ENCODE measurements at places on chromosomes 7 and 10. TPM values are rescaled to one million over a fixed set of nuclear protein-coding genes. Genes with fewer than 3 reads are reported as not detected.
A peak's percentile ranks its signal among the peaks of the same experiment; 100 is the strongest.

IFIT1 gene
- total RNA-seq = 0.41 TPM

CYP2C19 gene
- total RNA-seq = not detected

SPDYE16 gene
- not detected for total RNA-seq

CYP26A1 gene
- total RNA-seq = not detected

MYPN gene
- total RNA-seq = not detected

FAM131B gene
- total RNA-seq = 0.50 TPM

HPS1 gene
- total RNA-seq = 59.2 TPM

ASB4 gene
- total RNA-seq = not detected

GIMAP1 gene
- total RNA-seq = 2.7 TPM

HSPA14 gene
- total RNA-seq = 58.5 TPM

CRHR2 gene
- not detected for total RNA-seq

CPA5 gene
- total RNA-seq = 1.0 TPM

NUP205 gene
- 128 TPM for total RNA-seq

PTF1A gene
- not detected for total RNA-seq

CTAGE15 gene
- total RNA-seq = not detected

DNA sequence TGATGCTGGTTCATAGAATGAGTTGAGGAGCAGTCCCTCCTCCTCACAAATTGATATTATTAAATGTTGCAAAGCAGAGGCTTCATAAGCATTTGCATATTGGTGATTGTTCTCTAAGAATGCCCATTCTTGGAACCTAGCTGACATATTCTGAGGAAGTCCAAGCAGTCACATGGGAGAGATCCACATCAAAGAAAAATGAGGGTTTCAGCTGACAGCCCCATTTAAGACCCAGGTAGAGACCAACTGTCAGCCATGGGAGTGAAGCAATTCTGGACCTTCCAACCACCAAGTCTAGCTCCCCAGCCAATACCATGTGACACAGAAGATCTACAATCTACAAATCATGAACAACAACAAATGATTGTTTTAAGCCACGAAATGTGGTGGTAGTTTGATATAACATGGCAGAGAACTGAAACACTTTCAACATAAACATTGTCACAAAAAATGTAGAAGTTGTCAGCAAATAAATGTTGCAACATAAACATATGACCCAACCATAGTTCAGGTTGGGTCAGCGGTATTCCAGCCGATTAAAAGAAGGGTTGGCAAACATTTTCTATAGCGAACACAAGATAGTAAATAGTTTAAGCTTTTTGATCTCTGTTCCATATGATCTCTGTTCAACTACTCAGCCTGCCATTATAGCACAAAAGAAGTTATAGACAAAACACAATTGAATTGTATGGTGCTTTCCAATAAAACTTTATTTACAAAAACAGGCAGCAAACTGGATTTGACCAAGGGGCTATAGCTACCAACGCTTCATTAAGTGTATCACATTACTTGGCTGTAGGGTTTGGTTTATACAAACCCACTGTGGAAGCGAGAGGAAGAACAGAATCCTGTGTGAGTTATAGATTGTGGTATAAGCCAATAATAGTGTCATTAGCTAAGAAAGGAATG lies 41.4 kb upstream of the MPP7 start:
- no peak for DNase-seq

DNA sequence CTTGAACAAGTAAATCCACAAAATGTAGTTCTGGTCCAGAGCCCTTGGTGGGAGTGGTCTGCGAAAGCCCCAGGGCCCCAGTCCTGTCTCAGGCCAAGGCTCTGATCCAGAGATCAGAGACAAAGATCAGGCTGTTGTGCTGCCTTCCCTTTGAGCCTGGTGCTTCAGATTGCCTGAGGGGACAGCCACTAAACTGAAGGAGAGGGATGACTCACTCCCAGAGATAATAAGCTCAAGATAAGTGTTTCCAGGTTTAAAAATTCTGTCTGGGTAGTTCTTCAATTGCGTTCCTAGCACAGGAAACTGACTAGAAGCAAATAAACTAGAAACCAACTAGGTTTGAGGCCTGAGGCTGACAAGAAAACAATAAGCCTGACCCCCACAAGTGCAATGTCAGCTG lies 190.2 kb downstream of the RAMP3 start:
- no peak for DNase-seq

DNA sequence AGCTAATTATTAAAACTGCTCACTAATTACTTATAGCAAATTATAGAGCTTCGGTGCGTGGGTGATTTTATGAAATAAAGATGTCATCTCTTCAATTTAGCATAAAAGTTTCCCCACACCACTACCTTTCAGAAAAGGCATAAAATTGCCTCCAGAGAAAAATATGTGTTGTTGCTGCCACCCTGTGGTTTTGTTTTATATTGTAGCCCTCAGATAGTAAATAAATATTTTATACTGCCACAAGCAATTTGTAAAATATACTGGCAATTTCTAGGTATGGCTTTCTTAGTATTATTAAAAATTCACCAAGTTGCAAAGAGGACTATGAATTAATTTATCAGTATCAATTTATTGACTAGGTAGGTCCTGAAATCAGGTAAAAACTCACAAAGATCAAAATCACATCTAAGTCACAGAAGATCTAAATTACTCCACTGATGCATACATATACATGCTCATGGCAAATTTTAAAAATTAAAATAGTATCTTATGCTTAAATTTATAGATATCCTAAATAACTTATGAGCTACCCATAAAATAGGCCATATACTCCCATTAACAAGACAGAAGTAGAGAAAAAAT lies 26.5 kb downstream of the ASNS start:
- no peak for DNase-seq

DNA sequence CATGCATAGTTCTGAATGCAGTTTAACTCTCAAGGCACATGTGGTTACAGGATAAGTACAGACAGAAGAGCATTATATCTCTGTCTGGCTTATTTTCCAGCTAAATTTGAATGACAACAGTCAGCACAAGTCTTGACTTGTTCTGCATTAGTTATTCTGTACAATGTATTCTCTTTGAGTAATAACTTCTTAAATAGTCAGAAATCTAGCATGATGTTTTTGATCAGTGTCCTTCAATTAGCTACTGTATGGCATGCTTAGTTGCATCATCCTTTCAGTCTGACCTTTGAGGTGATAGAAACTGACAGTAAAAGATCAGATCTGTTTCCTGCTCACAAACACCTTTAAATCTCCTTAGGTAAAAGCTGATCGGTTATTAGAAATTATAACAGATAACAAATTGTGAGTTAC lies 118.1 kb downstream of the ARL4A start:
- no peak for DNase-seq

DNA sequence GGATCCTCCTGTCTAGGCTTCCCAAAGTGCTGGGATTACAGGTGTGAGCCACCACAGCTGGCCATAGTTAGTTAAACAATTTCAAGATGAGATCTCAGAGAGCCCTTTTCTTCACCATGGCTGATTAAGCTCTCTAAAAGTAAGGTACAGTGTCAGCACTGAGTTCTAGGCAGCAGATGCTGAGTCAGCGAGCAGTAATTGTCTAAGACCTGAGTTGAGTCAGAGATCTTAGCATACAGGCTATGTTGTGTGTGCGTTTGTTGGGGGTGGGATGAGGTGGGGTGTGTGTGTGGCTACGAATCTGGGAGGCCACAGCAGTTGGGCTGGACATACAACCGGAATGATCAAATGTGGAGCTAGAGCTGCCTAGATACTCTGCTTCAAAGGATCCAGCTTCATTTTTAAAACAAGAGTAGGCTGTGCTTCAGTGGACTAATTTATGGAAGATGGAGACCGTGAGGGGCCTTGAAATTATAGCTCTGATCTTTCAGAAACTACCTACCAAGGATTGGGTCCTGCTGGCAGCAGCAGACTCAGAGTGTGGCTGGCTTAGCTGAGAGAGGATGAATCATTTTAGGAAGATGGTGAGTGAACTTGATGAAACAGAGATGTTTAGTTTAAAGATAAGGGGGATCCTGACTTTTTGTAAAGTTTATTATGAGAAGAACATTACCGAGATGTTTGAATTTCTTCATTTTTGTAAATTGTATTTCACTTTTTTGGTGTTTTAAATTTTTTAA lies 17.5 kb upstream of the MTPN start:
- DNase-seq = no peak

GRCh38 chr7:30678805-30679204 lies 3.5 kb downstream of the CRHR2 start:
- no peak for DNase-seq

GRCh38 chr7:7567898-7568531 lies 1.3 kb downstream of the MIOS start:
- DNase-seq = no peak

DNA sequence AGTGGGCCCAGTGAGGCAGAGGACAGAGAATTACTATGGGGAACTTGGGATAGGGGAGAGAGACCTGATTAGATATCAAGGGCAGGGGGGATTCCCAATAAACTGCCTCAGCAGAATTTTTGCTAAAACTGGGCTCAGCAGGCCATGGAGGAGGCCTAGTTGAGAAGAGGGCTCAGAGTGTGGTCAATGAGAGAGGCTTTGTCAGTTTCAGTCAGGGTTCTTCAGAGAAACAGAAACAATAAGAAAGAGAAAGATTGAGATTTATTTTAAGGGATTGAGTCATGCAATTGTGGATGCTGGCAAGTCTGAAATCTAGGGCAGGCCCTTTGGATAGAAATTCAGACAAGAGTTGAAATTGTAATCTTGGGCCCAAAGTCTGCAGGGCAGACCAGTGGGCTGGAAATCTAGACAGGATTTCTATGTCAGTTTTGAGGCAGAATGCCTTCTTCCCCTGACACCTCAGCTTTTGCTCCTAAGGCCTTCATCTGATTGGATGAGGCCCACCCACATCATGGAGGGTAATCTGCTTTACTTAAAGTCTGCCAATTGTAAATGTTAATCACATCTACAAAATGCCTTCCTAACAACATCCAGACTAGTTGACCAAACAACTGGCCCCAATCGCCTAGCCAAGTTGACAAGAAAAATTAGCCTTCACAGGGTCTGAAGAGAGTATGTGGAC lies 33.5 kb upstream of the CCSER2 start:
- no peak for DNase-seq

GRCh38 chr10:46033602-46034011 lies 3.2 kb upstream of the NCOA4 start:
- DNase-seq = no peak

- no peak for DNase-seq
These were observed 64.2 kb upstream of the DNAJB6 start for GRCh38 chr7:157272351-157273207.

- no peak for DNase-seq
These were observed 27.0 kb downstream of the MMD2 start for GRCh38 chr7:4931943-4932342.

DNA sequence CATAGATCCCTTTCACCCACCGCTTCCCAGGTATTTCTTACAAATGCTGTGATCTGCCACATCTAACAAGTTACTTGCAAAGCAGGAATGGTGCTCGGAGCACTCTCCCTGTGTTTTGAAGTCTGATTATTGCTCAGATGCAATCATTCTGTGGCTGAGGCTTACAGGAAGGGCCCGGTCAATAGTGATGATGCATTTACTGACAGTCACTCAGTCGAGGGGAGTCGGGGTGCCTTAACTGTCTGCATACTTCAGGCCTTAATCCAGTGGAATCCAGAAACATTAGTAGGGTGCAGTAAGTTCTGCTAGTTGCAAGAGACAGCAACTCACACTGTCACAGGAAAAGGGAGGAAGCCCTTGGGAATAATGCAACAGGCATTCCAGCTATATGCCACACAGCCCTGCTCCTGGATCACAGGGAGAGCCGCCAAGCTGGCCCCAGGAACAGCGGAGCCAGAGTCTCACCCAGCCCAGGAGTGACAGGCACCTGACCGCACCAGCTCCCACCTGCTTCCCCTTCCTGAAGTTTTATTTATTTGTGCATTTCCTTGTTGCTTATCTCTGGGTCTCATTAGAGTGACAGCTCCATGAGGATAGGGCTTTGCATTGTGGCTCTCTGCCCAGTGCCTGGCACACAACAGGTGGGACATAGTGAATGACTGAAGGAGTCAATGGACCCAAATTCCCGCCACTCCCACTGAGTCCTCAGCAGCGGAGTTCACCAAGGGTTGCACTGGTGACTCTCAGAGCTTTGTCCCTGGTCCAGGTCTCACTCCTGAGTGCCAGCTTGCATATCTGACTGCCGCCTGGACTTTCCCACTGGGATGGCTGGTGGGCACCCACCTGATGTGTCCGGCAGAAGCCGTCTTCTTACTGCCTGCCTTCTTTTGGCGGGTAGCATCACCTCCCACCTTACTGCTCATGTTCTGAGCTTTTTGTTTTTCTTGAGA lies 212.5 kb upstream of the SH2B2 start:
- no peak for DNase-seq

- peak; percentile 25 for DNase-seq
These were observed 227.8 kb downstream of the CELF2 start for GRCh38 chr10:11245510-11245909.

DNA sequence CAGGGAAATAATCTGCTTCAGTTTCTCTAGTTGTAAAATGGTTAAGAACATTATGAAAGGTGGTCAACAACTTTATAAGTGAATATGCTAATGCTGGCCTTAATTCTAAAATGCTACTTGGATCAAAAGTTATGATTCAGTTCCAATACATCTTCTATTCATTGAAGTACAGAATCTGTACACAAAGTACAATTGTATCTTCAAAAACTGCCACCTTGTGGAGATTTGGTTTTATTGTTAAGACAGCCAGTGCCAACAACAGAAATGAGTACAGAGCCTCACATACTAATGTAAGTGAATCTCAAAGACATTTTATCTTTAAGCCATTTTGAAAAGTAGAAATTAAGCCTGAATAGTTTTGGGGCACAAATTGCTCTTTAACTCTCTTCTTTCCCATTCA lies 194.0 kb downstream of the CFTR start:
- no peak for DNase-seq

- no peak for DNase-seq
These were observed 138.2 kb upstream of the TMEM229A start for GRCh38 chr7:124171068-124171467.
